ENCODE measurements at places on chromosomes 7 and 10.
A peak's percentile ranks its signal among the peaks of the same experiment; 100 is the strongest.

GRCh38 chr10:47101196-47101595 lies 190.0 kb downstream of the PTPN20 start:
- DNase-seq, result no peak

- DNase-seq, result no peak
Observed at GRCh38 chr10:90999512-91000172, 78.8 kb upstream of the ANKRD1 start.

DNA sequence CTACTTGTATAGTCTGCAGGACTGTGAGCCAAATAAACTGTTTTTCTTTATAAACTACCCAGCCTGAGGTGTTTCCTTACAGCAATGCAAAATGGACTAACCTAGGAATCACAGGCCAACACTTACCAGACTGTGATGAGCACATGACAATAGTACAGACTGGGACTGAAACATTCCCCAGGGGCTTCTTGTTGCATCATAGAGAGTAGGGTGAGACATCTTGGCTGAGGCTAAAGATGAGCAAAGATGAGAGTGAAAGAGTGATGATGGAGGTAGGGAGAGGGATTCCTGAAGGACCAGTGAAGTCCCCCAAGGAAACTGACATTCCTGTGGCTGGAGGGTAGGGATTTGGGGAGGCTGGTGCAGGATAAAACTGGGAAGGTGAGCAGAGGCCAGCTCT lies 194.4 kb downstream of the TPST1 start:
- DNase-seq, result no peak

DNA sequence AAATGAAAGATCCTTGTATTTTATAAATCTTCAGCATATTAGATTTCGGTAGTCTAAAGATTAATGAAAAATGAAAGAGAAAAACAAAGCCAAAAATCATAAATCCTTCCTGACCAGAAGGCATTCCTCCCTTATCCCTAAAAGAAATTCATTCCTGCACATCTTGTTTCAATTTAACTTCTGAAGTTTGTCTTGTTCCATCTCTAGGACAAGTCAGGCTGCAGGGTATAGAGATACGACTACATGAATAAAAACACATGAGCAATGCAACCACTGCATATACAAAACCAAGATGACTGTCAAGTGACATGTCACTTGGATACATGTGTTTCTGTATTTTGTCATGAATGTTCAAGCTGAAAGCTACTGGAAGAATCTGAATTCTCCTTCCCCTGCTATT lies 214.9 kb downstream of the JAZF1 start:
- no peak for DNase-seq

- no peak for DNase-seq
Observed at GRCh38 chr7:34757570-34758110, 99.6 kb downstream of the NPSR1 start.

- no peak for DNase-seq
Observed at GRCh38 chr7:157006829-157007469, 3.5 kb downstream of the MNX1 start.

DNA sequence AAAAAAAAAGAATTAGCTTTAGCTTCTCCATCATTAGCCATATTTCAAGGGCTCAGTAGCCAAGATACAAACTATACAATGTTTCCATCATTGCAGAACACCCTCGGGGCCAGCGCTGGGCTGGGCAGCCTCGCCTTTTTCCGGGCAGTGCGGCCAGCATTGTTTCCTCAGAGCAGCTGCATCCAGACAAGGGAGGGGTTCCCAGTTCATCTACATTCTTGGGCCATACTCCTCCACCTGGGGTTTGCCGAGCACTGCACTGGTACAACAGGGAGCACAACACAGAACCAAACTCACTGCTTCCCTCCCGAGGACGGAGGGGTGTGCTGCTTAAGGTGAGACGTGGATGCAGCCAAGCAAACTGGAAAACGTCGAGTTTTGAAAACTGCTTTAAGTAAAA lies 2.4 kb upstream of the PKD1L1 start:
- no peak for DNase-seq

- DNase-seq, result no peak
Observed at GRCh38 chr10:7986851-7987250, 67.6 kb upstream of the GATA3 start.

DNA sequence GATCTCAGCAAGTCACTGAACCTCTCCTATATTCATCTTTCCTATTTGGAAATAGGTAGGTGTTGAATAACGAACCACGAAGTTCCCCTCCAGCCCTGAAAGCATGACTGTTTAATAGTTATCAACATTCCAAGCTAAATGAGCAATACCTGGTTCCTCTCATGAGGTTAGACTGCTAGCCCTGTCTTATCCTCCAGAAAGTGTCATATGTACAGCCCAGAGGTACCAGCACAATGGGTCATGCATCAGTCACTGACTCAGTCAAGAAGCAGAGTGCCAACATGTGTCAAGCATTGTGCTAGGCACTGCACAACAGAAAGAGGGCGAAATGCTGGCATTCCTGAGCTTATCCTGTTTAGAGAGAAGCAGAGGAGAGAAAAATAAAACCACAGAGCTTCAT lies 70.0 kb downstream of the AMPH start:
- DNase-seq, result no peak

DNA sequence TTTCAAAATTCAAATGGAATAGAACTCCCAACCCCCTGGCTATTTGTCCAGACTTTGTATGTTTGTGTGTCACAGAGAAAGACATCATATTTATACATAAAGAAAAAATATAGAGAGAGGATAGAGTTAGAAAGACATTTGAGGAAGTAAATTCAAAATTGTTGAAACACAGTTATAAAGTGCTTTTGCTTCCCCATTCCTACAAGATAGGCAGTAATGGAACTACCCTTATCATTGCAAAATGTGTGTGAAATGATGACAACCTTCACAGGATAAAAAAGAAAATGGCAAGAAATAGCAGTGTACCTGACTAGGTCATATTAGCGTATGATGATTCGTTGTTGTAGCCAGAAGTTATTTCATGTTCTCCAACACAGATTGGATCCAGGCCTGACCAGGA lies 63.1 kb downstream of the FZD1 start:
- no peak for DNase-seq

DNA sequence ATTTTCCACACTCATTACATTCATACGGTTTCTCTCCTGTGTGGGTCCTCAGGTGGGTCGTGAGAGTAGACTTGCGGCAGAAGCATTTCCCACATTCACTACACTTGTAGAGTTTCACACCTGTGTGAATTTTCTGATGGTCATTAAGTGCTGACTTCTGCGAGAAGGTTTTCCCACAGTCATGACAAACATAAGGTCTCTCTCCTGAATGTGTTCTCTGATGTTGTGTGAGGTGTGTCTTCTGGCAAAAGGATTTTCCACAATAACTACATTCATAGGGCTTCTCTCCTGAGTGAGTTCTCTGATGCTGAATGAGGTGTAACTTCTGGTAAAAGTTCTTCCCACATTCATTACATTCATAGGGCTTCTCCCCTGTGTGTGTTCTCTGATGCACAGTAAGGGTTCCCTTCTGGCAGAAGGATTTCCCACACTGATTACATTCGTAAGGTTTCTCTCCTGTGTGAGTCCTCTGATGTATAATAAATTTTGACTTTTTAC lies 15.1 kb downstream of the ZNF12 start:
- DNase-seq, result no peak

DNA sequence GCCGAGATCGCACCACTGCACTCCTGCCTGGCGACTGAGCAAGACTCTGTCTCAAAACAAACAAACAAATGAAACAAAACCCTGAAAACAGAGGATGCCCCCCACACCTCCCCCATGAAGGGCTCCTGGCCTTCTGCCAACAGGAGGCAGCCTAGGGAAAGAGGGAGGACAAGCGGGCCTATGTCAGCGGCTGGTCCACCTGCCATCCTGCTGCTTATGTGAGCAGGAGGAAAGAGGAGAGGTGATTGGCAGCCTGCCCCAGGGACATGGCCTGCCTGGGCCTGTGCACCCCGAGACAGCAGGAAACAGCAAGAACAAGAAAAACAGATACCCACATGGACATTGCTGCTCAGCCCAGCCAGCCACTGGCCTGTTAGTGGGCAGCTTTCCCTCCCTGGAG lies 9.1 kb upstream of the ZNF316 start:
- DNase-seq, result no peak

DNA sequence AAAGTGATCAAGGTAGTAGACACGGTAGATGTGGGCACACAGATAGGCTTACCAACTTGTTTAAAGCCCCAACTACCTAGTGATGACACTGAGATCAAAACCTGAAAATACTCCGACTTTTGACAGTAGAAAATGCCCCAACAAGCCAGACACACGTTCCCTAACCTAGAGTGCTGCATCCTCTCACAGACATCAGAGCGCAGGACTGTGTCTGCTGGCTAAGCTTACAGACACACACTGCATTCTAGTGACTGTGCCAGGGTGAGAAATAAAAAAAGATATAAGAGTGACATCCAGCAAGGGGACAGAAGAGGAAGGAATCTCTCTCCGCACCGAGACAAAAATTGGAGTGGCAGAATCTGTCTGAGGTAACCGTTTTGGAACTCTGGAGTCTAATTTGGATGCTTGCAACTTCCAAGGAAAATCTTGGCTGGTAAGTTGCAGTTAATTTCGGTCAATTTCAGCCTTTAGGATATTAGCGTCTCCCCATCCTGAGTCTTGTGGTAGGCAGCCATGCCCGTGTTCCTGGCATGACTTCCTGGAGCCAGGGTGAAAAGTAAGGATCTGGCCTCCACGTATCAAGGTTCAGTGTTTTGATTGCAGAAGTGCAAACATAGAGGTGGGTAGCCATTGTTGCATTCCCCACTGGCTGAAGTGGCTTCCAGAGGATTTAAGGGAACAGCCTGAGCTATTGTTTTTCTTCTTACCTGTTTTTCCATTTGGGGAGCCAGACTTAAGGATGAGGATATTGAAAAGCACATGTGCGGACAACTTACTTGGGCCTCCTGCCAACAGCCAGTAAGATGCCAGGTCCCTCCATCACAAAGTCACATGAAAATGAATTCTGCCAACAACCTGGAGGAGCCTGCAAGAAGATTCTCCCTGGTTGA lies 124.1 kb downstream of the SMURF1 start:
- DNase-seq, result no peak

- DNase-seq, result no peak
Observed at GRCh38 chr10:1289591-1289990, 233.4 kb downstream of the WDR37 start.

DNA sequence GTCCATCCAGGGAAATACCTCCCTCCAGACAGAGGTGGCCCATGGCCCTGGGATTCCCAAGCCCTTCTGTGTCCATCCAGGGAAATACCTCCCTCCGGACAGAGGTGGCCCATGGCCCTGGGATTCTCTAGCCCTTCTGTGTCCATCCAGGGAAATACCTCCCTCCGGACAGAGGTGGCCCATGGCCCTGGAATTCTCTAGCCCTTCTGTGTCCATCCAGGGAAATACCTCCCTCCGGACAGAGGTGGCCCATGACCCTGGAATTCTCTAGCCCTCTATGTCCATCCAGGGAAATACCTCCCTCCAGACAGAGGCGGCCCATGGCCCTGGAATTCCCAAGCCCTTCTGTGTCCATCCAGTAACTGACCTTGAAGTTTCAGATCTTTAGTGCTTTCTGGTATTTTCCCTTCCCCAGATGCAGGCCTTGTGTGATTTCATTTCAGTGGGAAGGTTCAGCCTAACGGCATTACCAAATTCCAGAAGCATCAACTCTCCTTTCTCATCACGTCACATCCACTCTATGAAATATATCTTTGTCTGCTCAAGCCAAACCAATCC lies 28.8 kb upstream of the DIP2C start:
- no peak for DNase-seq

DNA sequence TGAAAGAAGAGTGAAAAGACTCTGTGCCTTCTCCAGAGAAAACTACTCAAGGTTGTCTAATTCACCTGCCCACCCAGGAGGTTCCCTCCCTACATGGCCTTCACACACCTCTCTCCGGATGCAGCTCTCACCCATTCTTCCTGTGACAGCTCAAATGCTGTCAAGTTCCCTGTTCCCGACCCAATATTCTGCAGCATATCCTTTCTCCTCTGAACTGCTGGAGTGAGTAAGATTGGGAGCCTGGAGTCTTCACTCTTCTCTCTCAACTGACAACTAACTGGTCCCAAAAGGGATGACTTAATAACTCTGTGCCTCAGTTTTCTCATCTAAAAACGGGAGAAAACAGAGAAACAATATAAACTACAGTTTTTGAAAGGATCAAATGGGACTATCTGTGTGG lies 5.1 kb downstream of the TMEM26 start:
- DNase-seq, result no peak

DNA sequence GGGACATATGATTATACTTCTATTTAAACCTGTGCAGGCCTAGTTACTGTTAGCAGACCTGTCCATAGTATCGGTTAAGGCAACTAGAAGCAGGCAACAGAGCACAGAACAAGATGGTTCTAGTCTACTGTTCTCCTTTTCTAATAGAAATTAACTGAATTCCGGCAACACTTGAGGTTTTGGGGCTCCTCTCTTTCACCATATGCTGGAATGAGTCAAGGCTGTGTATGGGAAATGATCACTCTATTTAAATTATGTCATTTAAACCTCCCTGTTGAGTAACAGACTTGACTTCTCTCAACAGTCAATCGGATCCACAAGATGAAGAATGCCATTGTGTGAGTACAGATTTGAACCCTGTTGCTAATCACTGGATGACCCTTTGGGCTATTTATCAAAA lies 6.2 kb upstream of the OTUD1 start:
- no peak for DNase-seq

- DNase-seq, result no peak
Observed at GRCh38 chr10:81524467-81524866, 350.5 kb upstream of the NRG3 start.

GRCh38 chr7:130971297-130971696 lies 237.3 kb upstream of the KLF14 start:
- DNase-seq, result no peak

- no peak for DNase-seq
Observed at GRCh38 chr10:126889421-126889820, 15.8 kb upstream of the DOCK1 start.

- DNase-seq, result peak; percentile 26
Observed at GRCh38 chr7:92835261-92835850, 1.0 kb downstream of the CDK6 start.

DNA sequence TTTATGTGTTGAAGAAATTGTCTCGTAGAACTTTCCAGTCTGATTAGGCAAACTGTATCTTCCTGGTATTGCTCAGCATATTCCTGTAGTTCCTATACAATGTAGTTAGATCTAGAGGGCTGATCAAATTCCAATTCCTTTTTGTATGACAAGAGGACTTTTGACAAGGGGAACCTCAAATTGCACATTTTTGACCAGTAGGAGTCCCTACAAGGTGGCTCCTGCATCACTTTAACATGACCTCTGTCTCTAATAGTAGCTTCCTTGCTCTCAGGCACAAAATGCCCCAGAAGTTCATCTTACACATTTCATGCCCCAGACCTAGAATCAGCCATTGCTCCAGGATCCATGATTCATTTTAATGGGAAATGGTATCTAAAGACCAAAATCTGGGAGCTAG lies 18.7 kb downstream of the HERPUD2 start:
- DNase-seq, result no peak

Measured in T-helper 9 cell (primary cell).